MCF 10A (cell line): ENCODE measurements at places on chromosomes 13 and 19. TPM values are rescaled to one million over a fixed set of nuclear protein-coding genes. Genes with fewer than 3 reads are reported as not detected.
A peak's percentile ranks its signal among the peaks of the same experiment; 100 is the strongest.

TMEM145 gene
- total RNA-seq, result not detected in 2 replicates

GRCh38 chr13:20713751-20714150, 10.3 kb downstream of the IL17D start:
- H3K36me3 ChIP-seq, result no peaks in the 10 kb centered on the region
- H3K4me3 ChIP-seq, result no peak overlapping the region
- no peak for DNase-seq
- H3K4me1 ChIP-seq, result peaks cover 19% of the 10 kb centered on the region

ANGPTL8 gene
- not detected in 2 replicates for total RNA-seq

GRCh38 chr13:89432997-89433396, 1761.8 kb downstream of the SLITRK5 start:
- no peaks in the 10 kb centered on the region for H3K4me1 ChIP-seq
- no peaks in the 10 kb centered on the region for H3K36me3 ChIP-seq
- no peaks in the 10 kb centered on the region for H3K27me3 ChIP-seq
- H3K4me3 ChIP-seq, result no peak overlapping the region
- no peak for DNase-seq

- H3K27ac ChIP-seq, result no peak overlapping the region
- H3K4me3 ChIP-seq, result no peak overlapping the region
- peaks cover 71% of the 10 kb centered on the region for H3K36me3 ChIP-seq
- H3K27me3 ChIP-seq, result no peaks in the 10 kb centered on the region
- no peak for DNase-seq
Observed at GRCh38 chr19:44972802-44973201, 17.6 kb downstream of the CLPTM1 start.

DNA sequence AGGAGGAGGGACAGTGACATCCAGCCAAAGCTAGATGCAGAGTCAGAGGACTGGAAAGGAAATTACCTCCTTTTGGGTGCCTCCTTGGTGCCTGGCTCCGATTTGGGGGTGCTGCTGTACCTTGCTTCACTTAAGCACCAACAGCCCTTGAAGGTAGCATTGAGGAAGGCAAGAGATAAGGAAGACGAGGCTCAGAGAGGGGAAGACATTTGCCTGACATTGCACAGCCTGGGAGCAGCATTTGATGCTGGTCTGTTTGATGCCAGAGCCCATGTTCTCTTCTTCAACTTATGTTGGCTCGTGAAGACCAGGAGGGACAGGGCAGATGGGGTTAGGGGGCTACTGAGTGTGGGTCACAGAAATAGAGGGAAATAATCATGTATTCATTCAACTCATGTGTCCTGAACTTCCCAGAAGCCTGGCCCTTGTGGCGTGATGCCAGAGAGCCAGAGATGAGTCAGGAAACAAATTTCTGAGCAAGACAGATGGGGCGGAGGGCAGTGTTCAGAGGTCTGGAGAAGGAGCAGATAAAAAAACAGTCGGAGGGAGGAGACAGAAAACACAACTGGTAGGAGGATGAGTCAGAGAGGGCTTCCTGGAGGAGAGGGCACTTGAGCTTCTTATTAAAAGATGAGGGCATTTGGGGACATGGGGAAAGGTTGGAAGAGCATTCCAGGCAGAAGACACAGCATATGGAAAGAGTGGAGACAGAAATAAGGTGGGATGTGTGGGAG, 3.0 kb upstream of the C19orf81 start:
- DNase-seq, result peak; percentile 61
- H3K27ac ChIP-seq, result no peak overlapping the region
- no peaks in the 10 kb centered on the region for H3K4me1 ChIP-seq
- H3K27me3 ChIP-seq, result no peaks in the 10 kb centered on the region
- no peaks in the 10 kb centered on the region for H3K36me3 ChIP-seq

DNA sequence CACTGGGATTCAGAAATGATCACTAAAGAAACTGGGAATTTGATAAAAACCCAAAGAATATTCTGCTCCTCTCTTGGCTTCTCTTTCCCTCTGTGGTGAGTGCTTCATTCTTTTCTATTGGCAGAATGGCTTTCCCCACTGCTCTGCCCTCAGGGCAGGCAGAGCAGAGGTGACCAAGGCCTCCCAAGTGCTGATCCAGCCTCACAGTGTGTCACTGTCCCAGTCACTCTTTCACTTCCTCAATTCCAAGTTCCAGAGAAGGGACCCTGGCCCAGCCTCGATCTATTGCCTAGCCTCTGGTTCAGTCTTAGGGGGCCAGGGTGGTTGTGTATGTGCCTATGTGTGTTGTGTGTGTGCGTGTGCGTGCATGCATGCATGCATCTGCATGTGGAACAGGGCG, 180.6 kb upstream of the TMTC4 start:
- no peaks in the 10 kb centered on the region for H3K27me3 ChIP-seq
- H3K36me3 ChIP-seq, result no peaks in the 10 kb centered on the region
- no peaks in the 10 kb centered on the region for H3K4me1 ChIP-seq

PSG1 gene
- not detected in 2 replicates for total RNA-seq

DNA sequence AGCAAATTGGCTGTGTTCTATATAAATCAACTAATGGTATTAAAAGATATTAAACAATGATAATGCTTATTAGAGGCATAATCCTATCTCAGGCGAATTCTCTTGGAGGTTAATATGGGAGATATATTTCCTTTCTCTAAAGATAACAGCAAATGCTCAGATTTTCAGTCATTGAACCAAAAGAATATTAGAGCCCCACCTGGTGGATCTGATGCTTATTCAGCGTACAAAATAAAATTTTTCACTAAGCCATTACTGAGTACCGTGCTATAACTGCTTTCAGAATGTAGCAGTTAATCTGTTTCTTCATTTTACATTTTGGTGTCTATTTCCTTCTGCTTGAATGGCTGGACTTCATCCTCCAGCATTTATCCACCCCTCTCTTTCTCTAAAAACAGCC, 143.3 kb upstream of the IPO5 start:
- peaks cover 9% of the 10 kb centered on the region for H3K4me1 ChIP-seq
- peak; percentile 48 for DNase-seq
- no peak overlapping the region for H3K27ac ChIP-seq
- H3K27me3 ChIP-seq, result peaks cover 25% of the 10 kb centered on the region
- no peaks in the 10 kb centered on the region for H3K36me3 ChIP-seq
